ENCODE measurements at places on chromosomes 16 and 17.

DNA sequence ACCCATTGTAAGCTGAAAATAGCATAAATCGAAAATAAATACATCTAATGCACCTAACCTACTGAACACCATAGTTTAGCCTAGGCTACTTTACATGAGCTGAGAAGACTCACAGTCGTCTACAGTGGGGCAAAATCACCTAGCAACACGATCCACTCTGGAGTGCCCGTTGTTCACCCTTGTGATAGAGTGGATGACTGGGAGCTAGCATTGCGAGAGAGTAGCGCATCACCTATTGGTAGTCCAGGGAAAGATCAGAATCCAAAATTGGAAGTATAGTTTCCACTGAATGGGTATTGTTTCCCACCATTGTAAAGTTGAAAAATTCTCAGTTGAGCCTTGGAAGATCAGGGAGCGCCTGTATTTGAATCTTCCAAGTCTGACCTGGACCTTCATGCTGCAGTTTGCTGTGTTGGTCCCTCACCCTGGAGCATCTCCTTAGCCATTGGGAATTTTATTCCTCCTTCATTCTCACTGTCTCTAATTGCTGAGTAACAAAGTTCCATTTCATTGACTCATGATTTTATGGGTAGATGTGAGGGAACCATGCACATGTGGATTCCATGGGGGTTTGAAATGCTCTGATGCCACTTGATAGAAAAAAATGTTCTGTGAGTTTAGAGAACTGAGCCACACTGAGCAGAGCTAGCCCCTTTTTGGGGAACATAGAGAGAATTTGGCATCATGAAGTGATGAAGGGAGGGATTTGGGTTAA, 19.6 kb downstream of the AKAP1 start:
- no peak for DNase-seq

DNA sequence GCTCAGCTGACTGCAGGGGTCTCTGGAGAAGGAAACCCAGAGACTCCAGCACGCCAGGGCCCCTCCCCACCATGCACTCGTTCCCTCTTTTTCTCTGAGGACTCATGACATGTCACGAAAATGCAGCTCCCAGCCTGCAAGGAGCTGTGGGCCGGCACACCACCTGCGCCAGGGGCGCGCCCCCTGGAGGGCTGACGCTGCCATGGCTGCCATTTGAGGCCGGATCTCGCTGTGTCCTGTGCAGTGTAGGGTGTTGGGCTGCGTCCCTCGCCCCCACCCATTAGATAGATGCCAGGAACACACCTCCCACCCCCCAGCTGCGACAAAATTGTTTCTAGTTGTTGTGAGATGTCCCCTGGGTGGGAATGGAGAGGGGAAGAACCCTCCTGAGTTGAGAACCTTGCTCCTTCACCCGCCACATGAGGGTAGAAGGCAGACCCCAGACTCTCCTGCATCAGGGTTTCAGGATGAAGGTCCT, 8.2 kb downstream of the SYNGR2 start:
- no peak for DNase-seq

- DNase-seq = no peak
Observed at GRCh38 chr17:70239391-70239826, 70.1 kb downstream of the KCNJ2 start.

GRCh38 chr16:7613518-7613917, 280.9 kb downstream of the RBFOX1 start:
- DNase-seq = no peak

DNA sequence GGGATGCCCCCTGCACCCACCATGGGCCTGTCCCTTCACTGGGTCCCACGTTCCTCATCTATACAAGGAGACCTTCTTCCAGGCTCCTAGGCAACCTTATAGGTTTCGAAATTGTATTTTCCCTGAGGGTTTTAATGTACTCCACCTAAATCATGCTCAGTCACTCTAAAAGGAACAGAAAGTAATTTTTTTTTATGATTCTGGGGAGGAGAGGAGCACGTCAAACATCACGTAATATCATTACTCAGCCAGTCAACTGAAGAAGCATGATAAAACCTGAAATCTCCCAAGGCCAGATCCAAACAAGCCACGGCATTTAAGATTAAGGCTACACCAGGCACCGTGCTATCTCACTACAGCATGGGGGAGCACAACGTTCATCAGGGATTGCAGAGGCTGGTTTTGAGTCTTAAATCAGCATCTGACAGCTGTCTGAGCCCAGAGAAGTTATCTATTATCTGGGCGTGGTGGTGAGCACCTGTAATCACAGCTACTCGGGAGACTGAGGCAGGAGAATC, 3.9 kb upstream of the TMEM114 start:
- no peak for DNase-seq

DNA sequence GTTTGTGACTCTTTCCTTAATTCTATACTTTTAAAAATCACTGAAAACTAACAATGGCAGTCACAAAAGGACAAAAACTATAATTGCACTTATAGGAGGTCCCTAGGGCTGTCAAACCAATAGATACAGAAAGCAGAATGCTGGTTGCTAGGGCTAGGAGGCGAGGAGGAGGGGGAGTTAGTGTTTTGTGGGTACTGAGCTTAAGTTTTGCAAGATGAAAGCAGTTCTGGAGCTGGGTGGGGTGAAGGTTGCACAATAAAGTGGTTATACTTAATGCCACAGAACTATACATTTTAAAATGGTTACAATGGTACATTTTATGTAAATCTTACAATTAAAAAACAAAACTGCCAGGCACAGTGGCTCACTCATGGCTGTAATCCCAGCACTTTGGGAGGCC, 27.3 kb downstream of the NUBP1 start:
- no peak for DNase-seq

GRCh38 chr17:49388692-49389513, 25.8 kb downstream of the PHB1 start:
- DNase-seq = no peak

DNA sequence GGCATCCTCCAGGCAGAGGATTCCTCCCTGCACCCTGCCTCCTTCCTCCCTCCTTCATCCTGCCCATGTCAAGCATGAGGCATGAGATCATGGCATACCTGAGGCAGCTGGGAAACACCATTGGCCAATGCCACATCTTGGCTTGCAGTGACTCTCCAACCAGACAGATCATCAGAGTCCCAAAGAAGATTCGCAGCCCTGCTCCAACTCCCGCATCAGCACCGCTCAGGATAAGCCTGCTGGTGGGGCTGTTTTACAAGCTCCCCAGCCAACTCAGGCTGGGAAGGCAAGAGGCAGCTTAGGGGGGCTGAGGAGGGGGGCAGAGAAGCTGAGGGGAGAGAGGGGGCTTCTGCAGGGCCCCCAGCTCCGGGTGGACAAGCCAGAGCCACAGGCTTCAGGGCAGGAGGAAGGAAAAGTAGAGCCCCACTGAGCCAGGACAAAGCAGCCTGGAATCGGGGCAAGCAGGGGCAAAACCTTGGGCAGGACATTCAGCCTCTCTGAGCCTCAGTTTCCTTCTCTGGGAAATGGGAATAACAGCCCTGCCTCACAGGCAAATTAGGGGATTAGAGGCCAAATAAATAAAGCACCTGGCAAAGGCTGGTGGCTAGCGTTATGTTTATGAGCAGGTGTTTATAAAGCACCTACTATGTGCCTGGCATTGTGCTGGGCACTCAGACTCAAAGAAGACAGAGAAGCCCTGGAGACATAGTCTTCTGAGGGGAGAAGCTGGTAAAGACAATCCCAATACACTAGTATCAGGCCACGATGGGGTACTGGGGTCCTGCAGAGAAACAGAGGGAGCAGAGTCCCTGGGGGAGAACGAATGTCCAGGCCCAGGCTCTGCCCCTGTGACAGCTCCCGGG, 88.1 kb downstream of the GOSR1 start:
- DNase-seq = no peak
